Left lobe of liver (tissue), 2 donors: ENCODE measurements at places on chromosomes 16 and 17. TPM values are rescaled to one million over a fixed set of nuclear protein-coding genes. Genes with fewer than 3 reads are reported as not detected.

DNA sequence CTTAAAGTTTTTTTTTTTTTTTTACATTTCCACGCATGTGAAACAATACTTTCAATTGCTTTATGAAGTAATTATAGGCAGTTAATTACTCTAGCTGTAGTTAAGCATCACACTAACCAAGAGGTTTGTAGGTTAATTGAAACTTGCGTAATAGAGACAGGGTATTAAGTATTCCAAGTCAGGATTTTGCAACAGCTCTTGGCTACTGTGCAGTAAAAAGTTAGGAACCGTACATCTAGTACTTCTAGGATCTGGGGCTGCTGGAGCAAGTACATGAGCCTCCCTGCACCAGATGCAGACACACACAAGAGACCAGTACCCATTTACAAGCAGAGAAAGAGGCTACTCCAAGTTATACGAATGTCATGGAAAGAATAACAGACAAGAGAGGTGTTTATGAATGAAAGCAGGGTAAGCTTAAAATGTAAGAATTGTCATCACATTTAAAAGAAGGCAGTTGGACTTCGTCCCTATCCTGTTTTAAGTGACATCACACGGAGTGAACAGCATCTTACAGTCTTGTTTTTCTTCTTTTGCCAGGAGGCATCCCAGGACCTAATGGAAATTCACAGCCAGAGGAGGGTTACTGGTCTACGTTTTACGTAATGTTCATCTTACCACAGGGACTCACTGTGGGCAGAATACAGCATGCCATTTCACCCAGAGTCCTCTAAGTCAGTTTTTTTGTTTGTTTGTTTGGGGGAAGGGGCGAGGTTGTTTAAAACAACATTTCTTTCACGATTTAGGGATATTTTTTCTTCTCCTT, 379.6 kb upstream of the PSMD7 start:
- DNase-seq, result no peak

- no peak for DNase-seq
Observed at GRCh38 chr17:48244121-48244711, 136.7 kb downstream of the SNX11 start.

Gene KRT13
- not detected for total RNA-seq

Gene PGS1
- 9.1 TPM for total RNA-seq

DNA sequence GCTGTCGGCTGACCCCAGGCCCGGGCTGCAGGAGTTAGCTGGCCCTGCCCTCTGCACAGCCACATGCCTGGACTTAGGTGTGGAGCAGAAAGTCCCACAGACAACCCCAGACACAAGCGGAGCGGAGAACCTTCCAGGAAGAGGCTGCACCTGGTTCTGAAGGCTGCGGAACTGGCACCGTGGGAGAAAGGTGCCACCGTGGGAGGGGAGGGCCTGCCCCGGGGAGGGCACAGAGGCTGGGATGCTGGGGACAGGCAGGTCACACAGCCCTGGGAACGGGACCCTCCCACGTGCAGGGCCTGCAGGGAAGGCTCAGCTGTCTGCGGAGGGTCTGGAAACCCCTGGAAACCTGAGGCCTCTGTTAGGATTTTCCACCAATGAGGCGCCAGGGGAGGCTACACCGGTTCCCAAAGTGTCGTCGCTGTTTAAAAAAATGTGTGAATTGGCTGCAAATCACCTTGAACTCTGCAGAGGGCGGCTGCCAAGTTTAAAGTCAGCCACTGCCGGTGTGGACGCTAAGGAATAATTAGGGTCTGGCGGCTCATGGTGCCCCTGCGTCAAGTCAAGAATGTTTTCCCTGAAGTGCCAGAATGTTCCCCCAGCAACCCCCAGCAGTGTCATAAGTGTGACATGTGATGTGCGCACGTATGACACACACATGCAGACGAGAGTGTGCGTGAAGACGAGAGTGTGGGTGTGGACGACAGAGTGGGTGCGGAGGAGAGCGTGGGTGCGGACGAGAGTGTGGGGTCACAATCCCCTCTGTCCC, 50.9 kb upstream of the PABPN1L start:
- DNase-seq, result no peak

GRCh38 chr16:50246299-50247122, 19.8 kb upstream of the ADCY7 start:
- no peak for DNase-seq

- no peak for DNase-seq
Observed at GRCh38 chr17:50240851-50241250, 33.4 kb upstream of the TMEM92 start.

Gene SLC35G6
- total RNA-seq, result not detected

Gene IL17C
- total RNA-seq, result not detected

- DNase-seq, result no peak
Observed at GRCh38 chr16:87295259-87295658, 21.9 kb downstream of the C16orf95 start.

DNA sequence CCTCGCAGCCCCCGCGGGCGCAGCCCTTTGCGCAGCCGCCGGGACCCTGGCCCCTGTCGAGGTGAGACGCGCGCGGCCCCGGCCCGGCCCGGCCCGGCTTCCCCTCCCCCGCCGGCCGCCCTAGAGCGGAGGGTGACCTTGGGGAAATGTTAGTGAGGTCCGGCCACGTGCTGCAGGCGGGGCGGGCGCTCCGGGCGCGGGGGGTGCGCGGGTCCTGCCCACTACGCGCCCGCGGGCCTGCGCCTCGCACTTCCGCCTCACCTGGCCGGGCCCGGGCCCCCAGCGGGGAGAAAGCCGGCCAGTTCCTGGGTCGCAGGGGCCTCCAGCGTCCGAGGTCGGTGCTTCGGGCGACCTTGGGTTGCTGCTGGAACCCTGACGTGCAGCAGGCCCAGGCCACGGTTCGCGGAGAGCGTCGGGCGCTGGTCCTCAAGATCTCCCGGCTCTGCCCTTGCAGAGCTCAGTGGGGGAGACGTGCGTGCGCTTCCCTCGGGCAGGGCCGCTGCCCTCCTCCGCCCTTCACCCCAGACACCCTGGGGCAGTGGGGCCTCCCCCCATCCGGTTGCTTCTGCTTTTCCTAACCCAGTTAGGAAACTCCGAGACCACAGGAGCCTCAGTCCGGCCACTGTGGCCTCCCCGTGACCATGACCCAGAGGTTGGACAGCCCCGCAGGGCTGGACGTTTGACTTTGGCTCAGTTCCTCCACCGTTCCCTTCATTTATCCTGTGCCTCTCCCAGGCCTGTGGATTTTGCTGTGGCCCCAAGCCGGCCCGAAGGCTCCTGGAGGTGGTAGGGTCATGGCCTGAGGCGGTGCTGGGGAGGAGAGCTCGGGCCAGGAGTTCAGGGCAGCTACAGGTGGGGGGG, 791 bp downstream of the MCRIP2 start:
- DNase-seq, result peak; percentile 86

Gene CHP2
- not detected for total RNA-seq

- no peak for DNase-seq
Observed at GRCh38 chr16:377419-377951, 4.3 kb downstream of the PGAP6 start.

DNA sequence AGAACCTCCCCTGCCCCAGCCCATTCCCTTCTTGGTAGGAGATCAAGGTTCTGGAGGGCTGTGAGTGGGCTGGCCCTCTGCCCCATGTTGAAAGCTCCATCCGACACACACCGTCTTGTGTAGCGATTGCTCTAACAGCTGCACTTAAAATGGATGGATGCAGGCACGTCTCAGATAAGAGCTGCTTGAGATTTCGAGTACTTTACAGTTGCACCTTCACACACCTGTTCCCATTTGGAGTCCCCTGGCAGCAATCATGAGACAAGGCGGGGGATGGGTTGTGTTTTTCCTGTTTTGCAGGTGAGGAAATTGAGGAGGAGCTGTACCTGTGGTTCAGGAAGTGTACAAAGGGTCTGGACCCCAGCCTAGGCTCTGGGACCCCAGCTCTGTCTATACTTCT, 25.6 kb upstream of the TAC4 start:
- DNase-seq, result no peak

DNA sequence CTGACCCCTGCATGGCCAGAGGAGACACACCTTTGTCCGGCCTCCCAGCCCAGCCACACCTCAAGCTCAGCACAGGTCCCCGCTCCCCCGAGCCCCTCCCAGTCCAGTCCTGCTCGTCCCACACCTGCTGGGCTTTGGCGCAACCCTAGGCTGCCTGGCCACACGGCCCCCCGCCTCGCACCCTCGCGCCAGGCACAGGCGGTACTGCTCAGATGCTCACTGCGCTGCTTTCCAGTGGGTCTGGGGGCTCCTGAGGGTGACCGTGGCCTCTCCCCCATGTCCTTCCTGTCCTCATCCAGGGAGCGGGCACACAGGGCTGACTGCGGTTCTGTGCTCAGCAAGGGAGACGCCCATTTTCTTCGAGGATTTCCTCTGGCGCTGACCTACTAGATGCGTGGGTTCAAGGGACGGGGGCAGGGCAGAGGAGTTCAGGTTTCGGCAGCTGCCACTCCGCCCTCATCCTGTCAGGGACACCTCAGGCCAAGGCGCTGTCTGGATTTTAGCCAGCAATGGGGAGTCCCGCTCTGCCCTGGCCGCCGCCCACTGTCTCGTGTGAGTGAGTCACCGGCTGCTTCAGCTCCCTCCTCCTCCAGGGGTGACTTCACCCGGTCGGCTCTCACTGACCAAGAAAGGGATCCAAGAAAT, 118.0 kb upstream of the ZNF469 start:
- DNase-seq, result peak; percentile 63

Gene TLCD3B
- total RNA-seq, result 0.13 TPM

Gene WNT9B
- not detected for total RNA-seq

- DNase-seq, result no peak
Observed at GRCh38 chr17:9055281-9055680, 34.0 kb downstream of the NTN1 start.

DNA sequence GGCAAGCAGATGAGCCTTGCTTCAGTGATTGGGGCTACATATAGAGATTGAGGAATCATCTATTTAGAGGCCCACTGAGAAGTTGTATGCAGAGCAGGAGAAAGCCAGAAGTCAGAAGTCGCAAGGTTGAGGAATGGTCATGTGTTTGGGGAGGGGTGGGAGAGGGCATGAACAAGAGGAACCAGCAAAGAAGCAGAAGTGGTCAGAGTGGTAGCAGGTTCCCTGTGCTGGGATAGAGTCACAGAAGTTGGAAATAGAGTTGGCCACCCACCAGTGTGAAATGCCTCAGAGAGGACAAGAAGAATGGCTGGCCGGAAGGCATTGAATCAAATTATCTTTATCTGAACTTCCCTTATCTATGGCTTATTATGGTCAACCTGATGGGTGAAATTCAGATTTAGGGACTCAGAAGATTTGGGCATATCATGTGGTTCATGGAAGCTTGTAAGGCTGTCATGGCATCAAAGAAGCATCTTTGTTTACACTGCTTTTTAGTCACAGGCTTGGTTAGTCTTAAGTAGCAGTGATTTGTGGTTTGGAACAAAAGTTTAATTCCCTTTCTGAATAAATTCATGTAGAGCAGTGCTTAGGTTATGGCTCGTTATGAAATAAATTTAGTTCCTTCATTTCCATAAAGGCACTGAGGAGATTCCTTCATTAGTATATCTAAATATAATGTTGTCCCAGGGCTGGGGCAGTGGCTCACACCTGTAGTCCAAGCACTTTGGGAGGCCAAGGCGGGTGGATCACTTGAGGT, 19.7 kb downstream of the MAP3K3 start:
- no peak for DNase-seq

Gene PRSS33
- total RNA-seq, result not detected

Gene CDRT15L2
- not detected for total RNA-seq

Gene CD300LB
- total RNA-seq, result 0.08 TPM

DNA sequence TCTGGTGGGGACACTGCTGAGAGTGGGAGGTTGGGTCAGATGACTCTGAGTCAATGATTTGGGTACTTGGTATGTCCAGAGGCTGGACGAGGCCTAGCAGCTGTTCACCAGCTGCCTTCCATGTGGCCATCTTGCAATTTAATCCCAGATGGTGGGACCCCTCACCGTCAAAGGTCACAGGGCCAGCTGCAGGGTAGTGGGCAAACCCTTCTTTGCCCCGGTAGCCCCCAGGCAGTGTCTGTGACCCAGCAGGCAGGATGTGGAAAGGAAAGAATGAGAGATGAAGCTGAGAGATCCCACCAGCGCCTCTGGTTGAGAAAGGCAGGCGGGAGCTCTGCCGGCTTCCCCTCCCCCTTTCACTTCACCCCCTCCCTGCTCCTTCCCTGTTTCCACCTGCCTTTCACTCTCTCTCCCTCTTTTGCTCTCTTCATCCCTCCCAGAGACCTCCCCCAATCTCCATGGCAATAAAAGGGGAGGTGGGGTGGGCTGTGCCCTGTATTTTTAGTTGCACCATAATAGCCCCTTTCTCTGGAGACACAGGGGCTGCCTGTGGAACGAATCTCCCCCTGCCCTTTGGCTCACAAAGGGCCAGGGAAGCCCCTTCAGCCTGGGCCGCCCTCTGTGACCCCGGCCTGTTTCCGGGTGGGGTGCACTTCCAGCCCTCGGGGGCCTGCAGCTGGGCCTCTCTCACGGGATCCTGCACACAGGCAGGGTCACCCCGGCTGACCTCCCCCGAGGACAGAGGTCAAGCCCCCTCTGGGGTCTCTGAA, 20.2 kb downstream of the CDK5RAP3 start:
- no peak for DNase-seq

- no peak for DNase-seq
Observed at GRCh38 chr17:28081467-28081866, 39.0 kb downstream of the NLK start.

Gene MARVELD3
- total RNA-seq, result 6.0 TPM

DNA sequence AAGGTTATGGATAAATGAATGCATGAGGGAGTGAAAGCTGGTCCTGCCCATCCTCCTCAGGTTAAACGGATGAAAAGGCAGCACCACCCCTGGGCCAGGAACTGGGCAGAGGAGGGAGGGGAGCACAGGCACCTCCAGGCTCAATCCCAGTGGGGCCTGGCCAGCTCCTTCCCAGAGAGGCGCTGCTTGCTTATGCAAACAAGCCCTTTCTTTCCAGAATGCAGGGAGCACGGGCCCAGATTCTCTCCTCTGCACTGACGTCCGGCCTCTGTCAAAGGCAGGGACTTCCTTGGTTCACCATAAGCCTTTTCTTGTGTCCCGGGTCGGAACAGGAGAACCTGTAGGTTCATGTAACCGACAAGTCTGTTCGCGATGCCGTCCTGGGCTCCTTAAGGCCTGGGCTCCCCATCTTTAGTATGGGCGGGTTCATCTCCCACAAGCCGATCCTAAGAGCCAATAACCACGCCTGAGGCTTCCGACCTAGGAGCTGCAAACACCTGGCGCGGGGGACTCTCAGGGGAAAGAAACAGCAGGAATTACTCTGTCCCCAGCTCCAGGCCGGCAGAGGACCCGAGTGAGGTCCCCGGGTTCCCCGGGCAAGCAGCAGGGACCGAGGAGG, 16.3 kb downstream of the ENPP7 start:
- DNase-seq, result no peak

DNA sequence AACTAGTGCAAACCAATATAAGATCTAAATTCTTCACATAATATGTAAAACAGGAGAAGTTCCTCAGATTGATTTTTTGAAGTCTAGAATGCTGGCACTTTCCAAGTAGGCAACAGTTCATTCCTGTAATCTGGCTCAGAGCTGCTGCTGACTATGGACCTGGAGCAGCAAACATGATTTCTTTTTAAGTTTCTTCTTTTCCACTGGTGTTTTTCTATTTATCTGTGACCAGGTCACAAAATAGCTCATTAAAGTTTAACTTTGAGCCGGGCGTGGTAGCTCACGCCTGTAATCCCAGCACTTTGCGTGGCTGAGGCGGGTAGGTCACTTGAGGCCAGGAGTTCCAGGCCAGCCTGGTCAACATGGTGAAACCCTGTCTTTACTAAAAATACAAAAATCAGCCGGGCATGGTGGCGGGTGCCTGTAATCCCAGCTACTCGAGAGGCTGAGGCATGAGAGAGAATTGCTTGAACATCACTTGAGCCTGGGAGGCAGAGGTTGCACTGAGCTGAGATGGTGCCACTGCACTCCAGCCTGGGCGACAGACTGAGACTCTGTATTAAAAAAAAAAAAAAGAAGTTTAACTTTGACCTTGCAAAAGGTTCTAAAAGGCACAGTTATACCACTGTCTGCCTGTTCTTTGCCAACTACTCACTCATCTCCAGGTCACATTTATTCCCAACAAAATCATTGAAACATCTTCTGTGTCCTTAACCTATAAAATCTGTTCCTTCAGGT, 29.4 kb upstream of the SLC13A2 start:
- peak; percentile 77 for DNase-seq
